Stromal cell of bone marrow (primary cell): ENCODE measurements at places on chromosomes 2 and 18.

GRCh38 chr18:56291294-56291693 lies 347.1 kb downstream of the TXNL1 start:
- DNase-seq = no peak

DNA sequence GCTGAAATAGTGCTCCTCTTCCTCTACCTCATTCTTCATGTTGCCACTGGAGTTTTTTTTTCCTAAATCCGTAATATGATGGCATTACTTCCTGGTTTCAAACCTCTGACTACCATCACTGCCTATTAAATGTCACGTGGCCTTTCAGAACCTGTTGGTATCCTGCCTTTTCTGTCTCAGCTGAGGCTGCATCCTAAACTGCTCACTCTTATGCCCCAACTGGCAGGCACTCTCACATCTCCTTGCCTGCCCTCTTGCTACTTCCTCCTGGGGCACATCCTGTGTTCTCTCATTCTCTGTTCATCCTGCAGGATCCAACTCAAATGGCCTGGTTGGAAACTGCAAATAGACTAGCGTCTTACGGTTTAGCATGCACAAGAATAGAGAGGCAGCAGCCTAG lies 468.1 kb upstream of the FANCL start:
- DNase-seq = no peak

GRCh38 chr2:68482296-68482820 lies 15.0 kb downstream of the APLF start:
- DNase-seq = no peak

DNA sequence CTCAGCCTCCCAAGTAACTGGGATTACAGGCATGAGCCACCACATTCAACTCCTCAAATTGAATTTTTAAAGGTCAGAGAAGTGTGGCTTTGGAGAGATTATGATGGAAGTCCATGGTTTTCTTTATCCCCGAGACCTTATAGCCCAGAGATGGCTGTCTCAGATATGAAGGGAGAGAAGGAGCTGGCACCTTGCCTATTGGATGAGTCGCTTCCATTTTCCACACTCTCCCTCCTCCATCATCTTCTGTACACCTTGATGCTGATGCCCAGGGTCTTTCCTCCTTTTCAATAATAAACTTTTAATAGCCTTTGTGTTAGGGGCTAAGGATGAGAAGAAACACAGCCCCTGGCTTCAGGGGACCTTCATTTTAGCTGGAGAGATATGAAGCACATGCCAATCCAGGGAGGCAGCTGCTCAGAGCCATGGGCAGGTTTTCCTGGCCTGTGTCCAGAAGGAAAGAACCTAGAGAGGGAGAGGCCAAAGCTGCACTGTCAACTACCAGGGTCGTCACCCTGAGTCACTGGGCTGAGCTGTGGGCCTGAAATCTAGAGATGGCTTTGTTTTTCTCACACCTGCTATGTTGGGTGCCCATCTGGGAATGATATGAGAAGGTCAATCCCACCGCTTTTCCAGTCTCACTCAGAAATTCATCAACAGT lies 146.0 kb upstream of the SERTAD2 start:
- no peak for DNase-seq

- DNase-seq = no peak
Measured at GRCh38 chr18:24502667-24503523, 42.5 kb downstream of the HRH4 start.

DNA sequence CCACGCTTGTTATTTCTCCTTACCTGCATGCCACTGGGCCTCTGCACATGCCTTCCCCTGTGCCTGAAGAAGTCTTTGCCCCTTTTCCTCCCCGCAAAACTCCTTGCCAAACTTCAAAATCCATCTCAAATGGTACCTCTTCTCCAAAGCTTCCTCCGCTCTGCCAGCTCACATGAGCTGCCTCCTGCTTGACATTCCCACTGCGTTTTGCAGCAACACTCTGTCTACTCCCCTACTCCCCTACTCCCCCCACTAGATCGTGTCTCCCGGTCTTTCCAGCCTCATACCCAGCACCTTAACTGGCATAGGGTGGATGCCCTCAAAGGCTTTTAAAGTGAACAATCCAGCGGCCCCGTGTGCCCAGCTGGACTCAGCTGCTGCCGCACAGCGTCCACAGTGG lies 65.8 kb downstream of the TNS1 start:
- DNase-seq = no peak

GRCh38 chr2:159124931-159125467 lies 156.6 kb downstream of the TANC1 start:
- no peak for DNase-seq

DNA sequence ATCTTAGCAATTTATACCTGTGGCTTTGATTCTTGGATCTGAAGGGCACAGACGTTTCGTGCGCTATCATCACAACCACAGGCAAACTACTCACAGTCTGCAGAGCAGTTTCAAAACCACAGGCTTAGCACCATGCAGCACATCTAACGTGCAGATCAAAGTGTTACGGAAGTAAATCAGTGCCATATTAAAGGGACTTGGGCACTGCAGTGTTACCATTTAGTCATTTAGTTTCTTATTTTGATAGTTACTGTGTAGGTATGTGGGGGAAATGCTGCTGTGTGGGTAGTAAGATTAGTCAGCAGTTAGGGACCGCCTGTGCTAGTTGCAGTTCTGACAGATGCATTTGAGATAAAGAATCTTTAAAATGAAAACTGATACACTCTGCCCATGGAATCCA lies 384.0 kb downstream of the NBAS start:
- no peak for DNase-seq

GRCh38 chr2:240320204-240320993 lies 115.1 kb upstream of the GPC1 start:
- peak; percentile 46 for DNase-seq

DNA sequence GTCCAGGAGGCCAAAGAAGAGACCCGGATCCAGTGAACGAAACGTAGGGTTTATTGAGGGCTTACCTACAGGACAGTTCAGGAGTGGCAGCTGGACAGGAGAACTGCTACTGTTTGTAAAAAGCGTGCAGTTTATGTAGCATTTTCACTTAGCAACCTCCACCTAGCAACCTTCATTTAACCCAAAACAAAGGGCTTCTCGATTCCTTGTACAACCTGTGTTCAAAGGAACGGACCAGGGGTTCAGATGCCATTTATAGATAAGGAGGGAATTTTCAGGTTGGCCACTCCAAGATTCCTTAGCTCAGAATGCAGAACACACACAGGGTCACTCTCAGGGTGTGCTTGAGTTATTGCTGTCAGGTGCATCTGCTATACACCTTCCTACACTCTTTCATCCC lies 65.1 kb upstream of the YWHAQ start:
- no peak for DNase-seq

GRCh38 chr18:76564117-76564516 lies 69.1 kb upstream of the ZNF516 start:
- DNase-seq = no peak

DNA sequence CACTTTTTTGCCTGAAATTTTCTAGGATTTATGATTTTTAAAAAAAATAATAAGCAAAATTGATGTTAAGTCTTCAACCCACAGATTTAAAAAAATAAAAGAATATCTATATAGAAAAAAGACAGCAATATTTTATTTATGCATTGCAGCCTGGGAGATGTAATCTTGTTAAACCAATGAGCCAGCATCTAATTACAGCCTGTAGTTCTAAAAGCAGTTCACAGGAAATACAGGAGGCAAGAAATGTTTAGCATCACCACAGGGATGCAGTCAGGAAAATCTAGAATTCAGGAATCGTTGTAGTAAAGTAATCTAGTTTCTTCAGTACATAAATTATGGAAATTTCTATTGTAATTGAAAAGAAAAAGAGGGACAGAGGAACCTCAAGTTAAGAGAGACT lies 17.2 kb downstream of the UGGT1 start:
- no peak for DNase-seq

DNA sequence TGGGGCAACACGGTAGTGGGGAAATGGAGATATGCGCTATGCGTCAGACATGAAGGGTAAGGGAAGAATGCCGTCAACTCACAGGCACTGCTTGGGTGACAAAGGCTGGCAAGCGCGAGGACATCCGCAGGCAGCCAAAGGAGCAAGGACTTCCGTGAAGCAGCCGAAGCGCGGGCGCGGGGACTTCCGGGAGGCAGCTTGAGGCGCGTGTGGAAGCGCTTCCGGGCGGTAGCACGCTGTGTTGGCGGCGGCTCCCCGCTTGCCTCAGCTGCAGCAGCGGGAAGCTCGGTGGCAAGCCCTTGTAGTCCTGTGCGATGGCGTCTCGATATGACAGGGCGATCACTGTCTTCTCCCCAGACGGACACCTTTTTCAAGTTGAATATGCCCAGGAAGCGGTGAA lies at the start of gene PSMA8:
TSS of gene PSMA8 (plus strand) at position 218 of the 400 bp plus-strand sequence. CDS start at position 315, 97 bp downstream.
- no peak for DNase-seq

- no peak for DNase-seq
Measured at GRCh38 chr2:10915731-10916276, 4.1 kb downstream of the KCNF1 start.

GRCh38 chr2:10892796-10893350 lies 18.9 kb upstream of the KCNF1 start:
- DNase-seq = no peak

DNA sequence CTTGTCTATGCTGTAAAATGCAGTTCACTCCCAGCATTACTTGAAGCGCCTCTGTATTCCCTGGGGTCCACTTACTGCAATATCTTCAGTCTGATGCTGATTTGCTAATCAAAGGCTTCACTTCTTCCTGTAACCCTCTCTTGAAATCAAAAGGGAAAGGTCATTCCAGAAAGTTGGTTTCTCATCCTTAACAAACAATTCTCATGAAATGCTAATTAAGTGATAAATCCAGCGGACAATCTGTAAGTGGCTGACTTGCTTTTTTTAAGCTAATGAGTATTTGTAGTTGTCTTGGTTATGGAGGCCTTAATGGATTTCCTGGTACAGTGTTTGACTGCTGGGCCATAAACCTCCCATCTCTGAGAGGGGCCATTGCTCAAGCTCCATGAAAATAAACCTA lies 499.6 kb upstream of the HS6ST1 start:
- DNase-seq = no peak

- DNase-seq = no peak
Measured at GRCh38 chr2:102436323-102436722, 13.4 kb downstream of the IL18RAP start.

GRCh38 chr18:68623342-68623741 lies 91.6 kb downstream of the TMX3 start:
- DNase-seq = peak; percentile 69

GRCh38 chr2:229141424-229142025 lies 129.6 kb downstream of the PID1 start:
- DNase-seq = peak; percentile 48

DNA sequence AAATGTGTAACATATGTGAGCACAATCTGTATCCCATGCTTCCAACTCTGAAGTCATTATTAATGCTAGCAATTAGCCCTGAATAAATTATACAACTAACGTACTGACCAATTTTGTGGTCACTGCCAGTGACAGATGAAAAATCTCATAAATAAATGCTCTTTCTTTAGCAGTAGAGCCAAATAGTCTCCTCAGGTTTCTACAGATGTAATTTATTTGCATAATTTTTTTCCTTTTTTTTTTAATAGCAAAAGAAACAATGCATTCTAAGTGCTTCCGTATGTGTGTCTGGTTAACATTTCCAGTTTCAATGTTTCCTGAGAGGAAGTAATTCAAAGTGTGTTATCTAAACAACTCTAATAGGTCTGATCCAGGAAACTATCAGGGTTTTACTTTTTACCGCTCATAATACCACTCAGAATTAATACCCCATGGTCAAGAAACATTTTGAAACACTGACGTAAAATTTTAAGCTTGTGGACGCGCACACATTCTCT lies 108.4 kb downstream of the MEP1B start:
- DNase-seq = no peak

GRCh38 chr2:11659851-11660250 lies 10.1 kb downstream of the NTSR2 start:
- DNase-seq = no peak

DNA sequence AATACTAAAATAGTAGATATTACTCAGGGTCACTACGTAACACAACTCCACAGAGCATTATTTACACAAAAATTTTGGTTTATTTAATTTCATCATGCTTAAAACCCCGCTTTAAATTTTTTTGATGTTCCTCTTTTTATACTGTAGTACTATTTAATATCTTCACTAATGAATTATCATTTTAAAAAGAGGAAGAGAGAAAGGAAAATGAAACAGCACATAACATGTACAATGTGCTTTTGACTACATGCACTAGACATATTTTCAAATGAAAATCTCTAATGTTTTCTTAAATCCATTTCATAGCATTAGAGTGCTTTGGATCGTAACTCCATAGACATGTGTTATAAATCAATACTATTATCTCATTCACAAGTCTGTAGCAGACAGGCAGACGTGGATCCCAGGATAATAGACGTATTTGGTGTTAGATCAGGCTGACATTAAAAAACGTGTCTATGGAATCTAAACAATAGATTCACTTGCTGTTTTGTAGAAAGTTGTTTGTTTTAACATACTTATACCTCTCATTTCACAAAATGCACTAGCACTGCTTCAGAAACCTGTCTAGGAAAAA lies 897.0 kb downstream of the CPS1 start:
- no peak for DNase-seq

DNA sequence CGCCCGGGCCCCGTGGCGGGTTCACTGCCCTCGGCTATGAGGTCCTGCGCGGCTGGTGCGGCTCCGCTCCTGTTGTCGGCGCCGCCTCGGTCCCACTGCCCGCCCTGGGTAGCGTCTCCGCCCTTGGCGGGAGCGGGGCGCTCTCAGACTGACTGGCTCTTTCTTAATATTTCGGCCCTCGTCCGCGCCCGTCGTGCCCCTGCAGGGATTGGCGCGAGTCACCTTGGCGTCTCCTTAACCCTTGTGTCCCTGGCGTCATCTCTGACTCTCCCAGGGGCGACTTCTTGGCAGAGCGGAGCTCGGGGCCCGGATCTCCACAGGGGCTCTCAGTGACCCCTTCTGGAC lies 1.3 kb downstream of the PTMA start:
- DNase-seq = no peak

DNA sequence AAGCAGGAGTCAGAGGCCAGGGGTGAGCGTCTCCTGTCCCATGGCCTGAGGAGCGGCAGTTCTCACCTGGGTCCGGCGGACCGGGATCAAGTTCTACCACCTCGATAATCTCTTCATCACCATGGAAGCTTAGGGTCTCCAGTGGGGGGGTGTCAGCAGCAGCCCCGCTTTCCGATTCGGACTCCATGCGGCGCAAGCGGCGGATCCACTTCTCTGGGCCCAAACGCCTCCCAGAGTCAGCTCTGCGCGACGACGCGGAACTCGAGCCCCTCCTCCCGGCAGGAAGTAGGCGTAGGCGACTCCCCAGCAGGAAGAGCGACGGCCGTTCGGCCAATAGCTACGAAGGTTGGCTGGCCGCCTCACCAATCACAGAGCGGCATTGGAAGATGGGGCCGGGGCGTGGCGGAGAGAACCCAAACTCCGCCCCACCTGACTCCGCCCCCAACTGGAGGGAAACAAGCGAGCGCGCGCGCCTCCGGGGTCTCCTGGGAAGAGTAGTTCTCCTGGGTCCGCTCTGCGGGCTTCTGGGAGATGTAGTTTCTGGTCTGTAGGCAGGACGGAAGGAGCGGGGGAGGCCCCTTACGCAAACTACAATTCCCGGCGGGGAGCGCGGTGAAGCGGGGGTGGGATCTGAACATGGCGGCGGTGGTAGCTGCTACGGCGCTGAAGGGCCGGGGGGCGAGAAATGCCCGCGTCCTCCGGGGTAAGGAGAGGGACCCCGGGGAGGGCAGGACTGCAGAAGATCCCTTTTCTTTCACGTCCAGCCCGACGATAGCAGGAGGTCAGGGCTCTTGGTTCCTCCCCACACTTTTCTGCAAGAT lies at the start of the genes AAMP and PNKD:
TSS of gene AAMP (minus strand) at position 238 of the 821 bp plus-strand sequence. CDS start at position 187, 51 bp downstream.
TSS of gene PNKD (plus strand) at position 620 of the 821 bp plus-strand sequence. CDS start at position 637, 17 bp downstream.
- peak; percentile 99 for DNase-seq

GRCh38 chr2:111905990-111906735 lies 7.8 kb downstream of the MERTK start:
- no peak for DNase-seq

- DNase-seq = no peak
Measured at GRCh38 chr2:145268931-145269330, 749.0 kb upstream of the ZEB2 start.
